Anterior cingulate cortex (tissue), 58 donors: ENCODE measurements at places on chromosomes 5 and 9.

- no peak for DNase-seq
Measured at GRCh38 chr5:57576317-57576716, 93.7 kb upstream of the ACTBL2 start.

DNA sequence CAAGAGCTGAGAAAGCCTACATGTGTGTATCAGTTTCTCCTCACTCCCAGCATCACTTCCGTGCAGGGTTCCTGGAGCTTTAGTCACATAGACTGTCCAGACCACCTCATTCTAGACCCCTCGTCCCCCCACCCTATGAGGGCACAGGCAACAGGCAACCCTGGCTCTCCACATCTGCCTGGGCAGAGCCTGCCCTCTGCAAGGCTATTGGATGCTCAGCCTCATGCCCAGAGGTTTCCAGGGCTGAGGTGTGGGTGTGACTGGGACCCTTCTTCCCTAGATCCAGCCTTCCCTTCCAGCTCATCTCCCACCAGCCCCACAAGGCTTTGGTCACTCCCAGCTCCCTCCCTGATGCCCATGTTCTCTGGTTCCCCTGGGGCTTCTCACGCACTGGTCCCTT, 161.4 kb downstream of the PAX5 start:
- DNase-seq, result no peak

DNA sequence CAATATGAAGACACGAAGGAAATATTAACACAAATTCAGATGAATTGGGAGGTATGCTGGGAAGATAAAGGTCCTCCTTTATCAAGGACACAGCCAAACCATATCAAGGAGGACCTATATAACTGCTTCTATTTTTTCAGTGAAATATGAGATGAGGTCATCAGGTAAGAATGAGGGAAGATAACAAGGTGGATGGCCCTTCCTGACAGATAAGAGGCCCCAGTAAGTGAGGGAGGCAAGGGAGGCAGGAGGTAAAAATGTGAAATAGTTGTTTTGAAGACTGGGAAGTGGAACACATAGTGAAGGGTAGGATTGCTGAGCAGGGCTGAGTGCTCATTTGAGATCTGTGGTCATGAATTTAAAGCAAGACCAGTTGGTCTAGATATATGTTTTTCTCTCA, 60.0 kb upstream of the FOXE1 start:
- DNase-seq, result no peak

GRCh38 chr9:5945112-5945511, 54.4 kb downstream of the MLANA start:
- DNase-seq, result no peak

- no peak for DNase-seq
Measured at GRCh38 chr9:112112941-112113681, 62.0 kb downstream of the SUSD1 start.

DNA sequence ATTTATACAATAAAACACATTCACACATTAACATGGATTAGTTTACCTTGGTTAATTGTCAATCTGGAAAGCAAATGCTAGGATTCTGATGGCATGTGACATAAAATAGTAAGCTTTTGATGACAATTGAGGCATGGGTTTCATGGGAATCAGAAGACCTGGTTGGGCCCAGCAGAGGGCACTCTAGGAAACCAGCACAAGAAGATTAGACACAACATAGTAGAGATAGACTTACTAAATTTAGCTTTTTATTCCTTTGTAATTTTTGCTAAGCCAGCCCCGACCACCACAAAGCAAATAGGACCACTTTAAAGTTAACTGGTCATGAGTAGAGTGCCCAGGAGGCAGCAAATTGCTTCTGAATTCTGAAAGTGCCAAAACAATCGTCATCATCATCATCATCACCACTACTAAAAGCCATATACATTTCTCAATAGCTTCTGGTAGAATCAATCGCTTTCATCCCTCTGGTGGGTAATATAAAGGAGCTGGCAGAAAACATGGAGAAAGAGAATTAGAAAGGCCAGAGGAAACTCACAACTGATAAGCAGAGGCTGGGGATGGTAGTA, 163.2 kb downstream of the ARRDC3 start:
- DNase-seq, result peak; percentile 16

GRCh38 chr5:16732356-16732755, 115.6 kb upstream of the RETREG1 start:
- DNase-seq, result no peak

- no peak for DNase-seq
Measured at GRCh38 chr5:132384506-132385050, 15.1 kb downstream of the SLC22A5 start.

DNA sequence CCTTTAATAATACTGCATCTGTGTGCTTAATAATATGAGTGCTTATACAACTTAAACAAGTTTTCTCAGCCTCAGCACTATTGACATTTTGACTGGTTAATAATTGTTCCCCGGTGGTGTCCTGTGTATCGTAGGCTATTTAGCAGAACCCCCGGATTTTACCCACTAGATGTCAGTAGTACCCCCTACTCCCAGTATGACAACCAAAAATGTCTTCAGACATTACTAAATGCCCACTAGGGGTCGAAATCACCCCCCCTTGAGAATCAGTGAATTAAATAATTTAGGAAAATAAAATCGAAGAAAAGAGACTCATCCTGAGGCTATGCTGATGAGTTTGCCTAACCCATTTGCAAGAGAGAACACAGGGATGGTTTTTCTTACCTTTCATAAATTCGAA, 166.3 kb downstream of the ATP10B start:
- DNase-seq, result no peak

- DNase-seq, result no peak
Measured at GRCh38 chr5:1522601-1523479, 920 bp downstream of the LPCAT1 start.

DNA sequence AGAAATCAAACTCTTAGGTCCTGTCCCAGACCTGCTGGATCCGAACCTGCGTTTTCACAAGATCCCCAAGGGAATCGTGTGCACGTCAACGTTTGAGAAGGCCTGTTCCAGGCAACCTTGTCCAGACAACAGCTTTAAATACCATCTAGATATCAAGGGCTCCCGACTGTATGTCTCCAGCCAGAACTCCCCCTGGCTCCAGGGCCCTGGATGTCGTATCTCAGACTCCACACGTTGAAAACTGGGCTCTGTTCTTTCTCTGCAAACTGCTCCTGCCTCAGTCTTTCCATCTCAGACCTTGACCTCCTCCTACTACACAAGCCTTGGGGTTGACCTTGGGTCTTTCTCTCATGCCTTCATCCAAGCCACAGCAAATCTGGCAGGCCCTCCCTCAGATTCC, 5.8 kb upstream of the ENG start:
- no peak for DNase-seq

DNA sequence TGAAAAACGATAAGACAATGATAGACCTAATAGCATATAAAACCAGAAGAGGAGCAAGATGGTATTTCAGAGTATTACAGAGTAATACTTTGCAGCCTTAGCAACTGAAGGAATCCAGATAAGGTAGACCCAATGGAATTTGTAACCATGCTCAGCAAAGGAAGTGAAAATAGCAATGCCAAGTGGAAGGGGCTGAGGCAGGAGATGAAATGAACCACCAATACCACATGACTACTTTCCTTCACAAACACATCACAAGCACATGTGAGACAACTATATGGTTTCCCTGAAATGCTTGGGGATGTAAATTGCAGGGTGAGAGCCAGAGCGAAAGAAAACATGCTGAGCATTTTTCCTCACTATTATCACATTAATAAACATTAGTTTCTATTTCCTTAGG, 79.8 kb upstream of the MELK start:
- no peak for DNase-seq

DNA sequence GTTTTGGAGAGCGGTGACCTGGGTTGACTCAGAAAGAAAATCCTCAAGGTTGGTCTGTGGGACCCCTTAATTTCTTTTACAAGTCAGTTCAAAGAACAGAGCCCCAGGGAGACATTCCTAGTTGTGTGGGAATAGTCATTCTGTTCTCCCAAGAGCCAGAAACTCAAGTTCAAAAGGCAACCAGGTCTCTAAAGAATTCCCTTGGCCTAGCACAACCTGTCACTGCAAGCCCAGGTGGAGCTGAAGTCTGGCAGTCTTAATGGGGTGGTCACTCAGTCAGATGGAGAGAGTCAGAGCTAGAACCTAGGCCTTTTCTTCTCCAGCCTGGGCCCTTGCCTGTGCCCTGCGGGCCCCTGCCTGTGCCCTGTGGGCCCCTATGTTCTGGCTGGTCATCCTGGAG, 37.5 kb upstream of the CDKN2AIPNL start:
- no peak for DNase-seq

DNA sequence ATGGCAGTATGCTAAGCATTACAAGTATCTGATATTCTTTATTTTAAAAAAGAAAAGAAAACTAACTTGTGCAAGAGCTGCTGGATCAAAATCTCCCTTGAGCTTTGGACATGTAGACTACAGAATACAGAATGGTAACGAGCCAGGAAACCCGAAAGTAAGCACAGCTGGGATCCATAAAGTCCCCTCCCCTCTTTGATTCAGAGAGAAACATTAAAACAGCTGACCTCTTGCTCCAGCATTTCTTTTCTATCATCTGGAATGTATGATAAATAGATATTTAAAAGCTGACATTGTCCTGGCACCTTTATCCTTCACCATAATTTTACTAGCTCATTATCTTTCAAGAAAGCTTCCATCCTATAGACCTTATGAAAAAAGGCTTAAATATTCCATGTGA, 28.2 kb upstream of the LPAR1 start:
- no peak for DNase-seq

- DNase-seq, result no peak
Measured at GRCh38 chr9:130938652-130939404, at the start of gene FIBCD1. TSS of gene FIBCD1 (minus strand) at chr9:130939247. CDS start at chr9:130938607, 640 bp downstream.

GRCh38 chr5:143051244-143052058, 281.3 kb downstream of the ARHGAP26 start:
- no peak for DNase-seq

DNA sequence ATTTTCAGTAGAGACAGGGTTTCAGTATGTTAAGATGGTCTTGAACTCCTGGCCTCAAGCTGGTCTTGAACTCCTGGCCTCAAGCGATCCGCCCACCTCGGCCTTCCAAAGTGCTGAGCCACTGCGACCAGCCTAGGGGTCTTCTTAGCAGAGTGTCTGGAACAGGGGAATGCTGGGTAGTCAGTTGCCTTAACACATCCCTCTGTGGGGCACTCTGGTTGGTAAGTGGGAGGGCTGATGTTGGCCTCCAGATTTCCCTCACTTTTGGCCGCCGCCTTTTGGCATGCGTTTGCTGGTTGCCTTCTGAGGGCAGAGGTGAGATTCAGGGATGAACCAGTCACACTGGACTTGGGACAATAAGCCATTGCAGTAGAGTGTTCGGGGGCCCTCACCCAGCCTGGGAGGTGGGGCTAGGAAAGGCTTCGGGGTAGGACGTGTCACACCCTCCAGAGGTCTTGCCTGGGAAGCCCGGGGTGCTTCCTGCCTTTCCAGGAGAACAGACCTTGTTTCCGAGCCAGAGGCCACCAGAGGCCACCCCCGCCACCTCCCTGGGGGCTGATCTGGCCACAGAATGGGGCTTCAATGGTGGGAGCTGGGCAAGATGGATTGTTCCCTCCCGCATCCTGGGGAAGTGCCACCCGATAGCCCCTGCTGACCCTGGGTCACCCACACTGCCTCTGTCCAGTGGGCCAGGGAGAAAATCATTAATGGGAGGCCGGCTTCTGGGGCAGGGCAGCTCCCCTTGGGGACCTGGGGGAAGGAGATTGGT, 13.3 kb downstream of the FGF18 start:
- no peak for DNase-seq

DNA sequence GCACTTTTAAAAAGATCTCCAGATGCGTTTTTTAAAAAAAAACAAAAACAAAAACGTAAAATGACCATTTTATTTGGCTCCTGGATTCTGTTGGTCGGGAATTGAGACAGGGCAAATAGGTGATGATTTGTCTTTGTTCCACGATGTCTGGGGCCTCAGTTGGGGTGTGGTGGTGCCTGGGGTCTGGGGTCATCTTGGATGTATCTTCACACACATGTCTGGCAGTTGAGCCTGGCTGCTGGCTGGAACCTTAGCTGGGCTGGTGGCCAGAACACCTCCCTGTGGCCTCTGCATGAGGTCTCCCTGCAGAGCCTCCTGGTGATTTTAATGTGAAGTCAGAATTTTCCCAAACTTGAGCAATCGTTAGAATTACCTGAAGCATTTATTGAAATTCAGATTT, 42.5 kb upstream of the BASP1 start:
- no peak for DNase-seq

GRCh38 chr5:150057052-150057451, 29.3 kb downstream of the CSF1R start:
- no peak for DNase-seq

DNA sequence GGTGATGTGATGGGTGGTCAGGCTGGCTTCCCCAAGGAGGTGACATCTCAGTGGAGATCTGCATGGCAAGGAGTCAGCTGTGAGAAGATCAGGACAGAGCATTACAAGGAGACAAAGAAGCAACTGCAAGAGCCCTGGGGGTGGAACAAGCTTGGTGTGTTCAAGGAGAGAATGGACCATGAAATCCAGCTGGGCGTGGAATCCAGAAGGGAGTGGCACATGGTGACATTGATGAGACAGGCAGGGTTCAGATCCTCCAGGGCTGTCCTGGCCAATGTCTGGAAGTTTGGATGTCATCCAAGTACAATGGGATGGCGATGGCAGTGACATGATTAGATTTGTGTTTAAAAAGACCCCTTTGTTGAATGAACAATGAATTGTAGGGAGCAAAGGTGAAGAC, 175.6 kb downstream of the MACROH2A1 start:
- no peak for DNase-seq

GRCh38 chr5:76762484-76762883, 46.6 kb downstream of the F2R start:
- DNase-seq, result no peak

GRCh38 chr9:99511723-99512122, 289.6 kb downstream of the SEC61B start:
- DNase-seq, result no peak

DNA sequence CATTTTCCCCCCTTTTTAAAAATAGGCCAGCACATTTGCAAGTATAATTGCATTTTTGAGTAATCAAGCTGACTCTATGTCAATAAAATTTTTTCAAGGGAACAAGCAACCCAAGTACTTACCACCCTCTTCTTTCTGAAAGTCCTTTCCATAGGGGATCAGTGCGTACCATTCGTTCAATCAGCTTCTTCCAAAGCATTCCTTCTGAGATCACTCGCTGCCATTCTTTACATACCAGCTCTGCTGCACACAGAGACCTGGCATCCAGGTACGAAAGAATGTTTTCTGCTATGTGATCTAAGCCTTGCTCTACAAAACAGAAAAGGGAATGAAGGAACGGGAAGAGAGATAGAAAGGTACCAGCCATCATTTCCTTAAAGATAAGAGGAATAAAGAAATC, 106.6 kb downstream of the FBXW11 start:
- DNase-seq, result no peak
